ENCODE measurements at places on chromosomes 5 and 9. TPM values are rescaled to one million over a fixed set of nuclear protein-coding genes. Genes with fewer than 3 reads are reported as not detected.

The HTR1A gene
- not detected for total RNA-seq

DNA sequence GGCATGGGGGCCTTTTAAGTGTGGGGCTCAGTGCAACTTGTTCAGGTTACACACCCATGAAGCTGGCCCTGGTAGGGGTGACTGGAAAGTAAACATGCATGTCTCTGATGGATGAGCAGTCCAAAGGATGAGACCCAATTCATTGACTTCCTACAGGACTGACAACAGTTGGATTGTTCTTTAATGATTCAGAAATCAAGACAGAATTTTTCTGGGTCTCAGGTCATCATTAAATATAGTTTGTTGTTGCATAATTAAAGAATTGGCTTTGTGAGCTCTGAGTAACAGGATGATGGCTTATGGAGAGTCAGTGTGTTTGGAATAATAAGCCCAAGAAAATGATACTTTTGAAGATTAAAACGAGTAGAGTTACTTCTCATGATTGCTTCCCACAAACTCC lies 604.2 kb upstream of the CLINT1 start:
- DNase-seq: peak; percentile 11

GRCh38 chr9:137709411-137710101 lies 90.8 kb downstream of the EHMT1 start:
- peak; percentile 11 for DNase-seq

- no peak for DNase-seq
These were observed 15.7 kb downstream of the RGS3 start for GRCh38 chr9:113479174-113479621.

DNA sequence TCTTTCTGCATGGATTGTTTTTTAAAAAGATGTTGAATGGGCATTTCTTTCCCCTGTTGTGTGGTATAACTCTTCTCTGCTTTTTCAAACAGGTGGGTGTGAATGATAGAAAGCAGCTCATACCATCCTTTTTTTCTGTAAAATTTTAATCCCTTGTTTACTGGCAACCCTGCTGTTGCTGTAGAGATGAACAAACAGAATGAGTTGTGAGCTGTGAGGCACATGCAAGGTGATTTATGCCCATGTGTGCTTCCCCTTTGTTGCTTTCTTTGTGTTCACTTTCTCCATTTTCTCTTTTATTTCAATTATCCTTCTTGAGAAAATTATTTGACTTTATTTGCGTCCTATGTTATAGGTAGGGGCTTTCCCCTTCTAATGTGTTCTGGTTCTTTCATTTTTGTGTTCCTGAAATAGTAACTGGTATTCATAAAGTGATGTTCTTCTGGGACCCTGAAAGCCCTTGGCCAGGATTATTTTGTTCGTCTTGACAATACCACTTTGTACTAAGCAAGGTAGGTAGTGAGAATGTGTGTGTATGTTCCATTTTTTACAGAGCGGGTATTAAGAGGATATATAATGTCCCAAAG lies 79.9 kb downstream of the AOPEP start:
- peak; percentile 70 for DNase-seq
